ENCODE measurements at places on chromosomes 3 and 15.
A peak's percentile ranks its signal among the peaks of the same experiment; 100 is the strongest.

GRCh38 chr3:46576879-46577278 is 10.8 kb upstream of the LRRC2 start:
- DNase-seq, result no peak

- DNase-seq, result no peak
These were observed 345.2 kb downstream of the VPS13C start for GRCh38 chr15:61715082-61715481.

- no peak for DNase-seq
These were observed 379.1 kb downstream of the MCTP2 start for GRCh38 chr15:94610485-94610884.

GRCh38 chr3:72633121-72633520 is 215.1 kb downstream of the SHQ1 start:
- no peak for DNase-seq

- no peak for DNase-seq
These were observed 42.1 kb downstream of the MINAR1 start for GRCh38 chr15:79474252-79474651.

DNA sequence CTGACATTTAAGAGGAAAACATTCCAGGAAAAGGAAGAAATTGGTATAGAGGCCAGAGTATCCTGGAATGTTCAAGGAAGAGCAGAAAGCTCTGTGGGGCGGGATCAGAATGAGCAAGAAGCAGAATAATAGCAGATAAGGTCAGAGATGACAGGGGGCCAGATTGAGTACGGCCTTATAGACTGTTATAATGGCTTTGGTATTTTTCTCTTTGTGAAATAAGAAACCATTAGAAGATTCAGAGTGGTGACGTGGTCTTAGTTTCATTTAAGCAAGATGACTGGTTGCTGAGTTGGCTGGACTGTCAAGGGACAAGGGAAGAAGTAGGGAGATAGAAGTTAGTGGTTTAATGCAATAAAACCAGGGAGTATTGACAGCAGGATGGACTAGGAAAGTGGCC is 218.3 kb upstream of the SOX2 start:
- DNase-seq, result no peak

GRCh38 chr3:73070675-73071575 is 9.5 kb downstream of the EBLN2 start:
- peak; percentile 52 for DNase-seq

DNA sequence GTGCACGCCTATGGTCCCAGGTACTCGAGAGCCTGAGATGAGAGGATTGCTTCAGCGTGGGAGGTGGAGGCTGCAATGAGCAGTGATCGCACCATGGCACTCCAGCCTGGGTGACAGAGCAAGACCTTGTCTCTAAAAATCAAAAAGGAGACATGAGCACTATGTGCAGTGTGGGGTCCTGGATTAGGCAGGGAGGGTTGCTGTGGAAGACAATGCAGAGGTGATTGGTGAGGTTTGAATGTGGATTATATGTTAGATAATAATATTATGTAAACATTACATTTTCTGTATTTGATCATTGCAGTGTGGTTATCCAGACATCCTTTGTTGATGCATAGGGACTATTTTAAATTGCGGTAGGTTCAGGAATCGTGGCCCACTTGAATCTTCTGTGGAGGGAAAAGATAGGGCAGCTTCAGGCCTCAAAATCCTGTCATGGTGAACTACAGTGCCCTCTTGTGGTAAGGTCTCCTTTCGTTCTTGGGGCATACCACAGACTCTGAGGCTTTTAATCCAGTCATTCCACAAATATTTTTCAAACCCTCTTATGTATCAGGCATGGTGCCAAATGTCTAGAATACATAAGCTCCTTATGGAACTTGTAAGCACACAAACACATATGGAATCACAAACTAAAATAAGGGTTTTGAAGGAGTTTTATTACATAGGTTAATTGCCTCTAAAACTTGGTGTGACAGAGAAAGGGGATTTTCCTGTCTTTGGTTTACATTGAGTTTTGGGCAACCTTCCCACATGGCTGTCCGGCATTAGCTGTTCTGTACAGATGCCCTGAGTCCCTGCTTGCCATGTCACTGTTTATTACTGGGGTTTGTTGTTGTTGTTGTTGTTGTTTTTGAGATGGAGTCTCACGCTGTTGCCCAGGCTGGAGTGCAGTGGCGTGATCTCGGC is 37.7 kb downstream of the GPD1L start:
- DNase-seq, result peak; percentile 89

- no peak for DNase-seq
These were observed 609.1 kb upstream of the BCHE start for GRCh38 chr3:166446291-166446690.

DNA sequence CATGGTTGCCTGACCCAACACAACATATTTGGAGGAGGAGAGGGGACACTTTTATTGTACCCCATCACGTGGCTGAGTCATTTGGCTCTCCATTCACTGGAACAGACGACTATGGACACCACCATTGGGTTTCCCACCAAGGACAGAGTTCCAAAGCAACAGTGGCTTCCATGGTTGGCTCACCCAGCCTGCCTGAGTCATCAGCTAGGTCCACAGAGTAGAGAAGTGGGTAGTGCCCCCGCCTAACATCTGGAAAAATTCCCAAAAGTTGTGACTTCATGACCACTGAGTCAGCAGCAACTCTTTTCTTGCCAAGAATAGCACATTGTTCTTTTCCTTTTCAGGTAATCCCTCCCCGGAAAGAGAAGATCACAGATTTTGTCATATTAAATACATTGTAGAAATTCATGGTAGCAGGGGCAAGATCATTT is 3.0 kb upstream of the PPP1R2 start:
- peak; percentile 80 for DNase-seq

- DNase-seq, result no peak
These were observed 160.1 kb downstream of the FBLN2 start for GRCh38 chr3:13708871-13709595.

DNA sequence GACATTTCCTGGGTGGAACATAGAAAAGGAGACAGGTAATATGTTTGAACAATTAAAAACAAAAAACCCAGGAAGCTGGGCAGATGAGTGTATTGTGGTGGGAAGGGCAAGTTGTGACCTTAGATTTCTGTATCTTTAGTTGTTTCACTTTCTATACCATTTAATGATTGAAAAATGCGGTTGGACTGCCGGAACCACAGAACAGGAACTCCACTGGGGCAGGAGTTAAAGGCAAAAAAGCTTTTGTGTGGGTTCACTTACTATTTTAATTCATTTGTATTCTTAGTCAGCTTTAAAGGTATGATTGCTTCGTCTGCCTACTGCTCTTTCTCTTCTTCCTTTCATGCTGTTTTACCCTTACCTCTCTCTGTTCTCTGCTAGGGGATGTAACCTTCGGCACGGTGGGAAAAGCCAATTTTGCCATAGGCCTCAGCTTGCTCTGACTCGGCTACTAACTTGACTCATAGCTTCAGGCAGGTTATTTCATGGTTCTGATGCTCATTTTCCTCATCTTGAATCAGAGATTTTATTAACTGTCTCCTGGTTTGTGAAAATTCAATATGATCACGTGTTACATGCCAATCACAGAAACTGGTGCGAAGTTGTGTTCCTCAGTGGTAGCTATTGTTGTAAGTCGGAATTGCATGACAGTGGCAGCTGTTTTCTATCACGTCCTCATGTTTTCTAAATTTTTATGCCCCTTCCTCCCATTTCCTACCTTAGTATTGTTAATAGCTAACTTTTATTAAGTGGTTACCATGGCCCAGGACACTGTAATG is 1.6 kb upstream of the MCTP2 start:
- no peak for DNase-seq

GRCh38 chr15:57144448-57144847 is 226.0 kb downstream of the TCF12 start:
- DNase-seq, result no peak

GRCh38 chr3:132237652-132238032 is 79.6 kb upstream of the ACP3 start:
- no peak for DNase-seq

- no peak for DNase-seq
These were observed 47.1 kb upstream of the CADPS start for GRCh38 chr3:62922326-62922725.

DNA sequence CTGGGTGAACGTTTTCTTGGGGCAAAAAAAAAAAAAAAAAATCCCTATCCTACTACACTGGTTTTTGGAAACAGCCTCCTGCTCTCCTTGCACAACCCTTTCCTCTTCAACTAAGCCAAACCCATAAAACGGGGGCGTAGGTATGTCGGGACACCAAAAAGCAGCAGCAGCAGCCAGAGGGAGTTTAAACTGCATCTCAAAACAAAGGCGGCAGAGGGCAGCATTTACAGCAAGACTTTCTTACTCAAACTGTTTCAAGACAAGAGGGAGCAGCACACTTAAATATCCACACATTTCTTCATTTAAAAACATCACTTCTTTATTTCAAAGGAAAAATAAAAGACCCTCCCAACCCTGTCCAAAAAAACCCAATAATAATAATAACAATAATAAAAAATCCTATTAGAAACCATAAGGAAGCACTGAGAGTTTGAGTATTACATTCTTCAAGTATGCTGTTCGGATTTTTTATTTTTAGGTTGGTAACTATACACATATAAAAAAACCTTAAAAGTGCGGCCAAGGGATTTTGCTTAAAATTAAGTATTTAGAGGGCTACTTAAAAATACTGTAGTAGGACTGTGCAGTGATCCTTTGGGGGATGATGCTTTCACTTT is 43.9 kb upstream of the PLXND1 start:
- DNase-seq, result peak; percentile 71

DNA sequence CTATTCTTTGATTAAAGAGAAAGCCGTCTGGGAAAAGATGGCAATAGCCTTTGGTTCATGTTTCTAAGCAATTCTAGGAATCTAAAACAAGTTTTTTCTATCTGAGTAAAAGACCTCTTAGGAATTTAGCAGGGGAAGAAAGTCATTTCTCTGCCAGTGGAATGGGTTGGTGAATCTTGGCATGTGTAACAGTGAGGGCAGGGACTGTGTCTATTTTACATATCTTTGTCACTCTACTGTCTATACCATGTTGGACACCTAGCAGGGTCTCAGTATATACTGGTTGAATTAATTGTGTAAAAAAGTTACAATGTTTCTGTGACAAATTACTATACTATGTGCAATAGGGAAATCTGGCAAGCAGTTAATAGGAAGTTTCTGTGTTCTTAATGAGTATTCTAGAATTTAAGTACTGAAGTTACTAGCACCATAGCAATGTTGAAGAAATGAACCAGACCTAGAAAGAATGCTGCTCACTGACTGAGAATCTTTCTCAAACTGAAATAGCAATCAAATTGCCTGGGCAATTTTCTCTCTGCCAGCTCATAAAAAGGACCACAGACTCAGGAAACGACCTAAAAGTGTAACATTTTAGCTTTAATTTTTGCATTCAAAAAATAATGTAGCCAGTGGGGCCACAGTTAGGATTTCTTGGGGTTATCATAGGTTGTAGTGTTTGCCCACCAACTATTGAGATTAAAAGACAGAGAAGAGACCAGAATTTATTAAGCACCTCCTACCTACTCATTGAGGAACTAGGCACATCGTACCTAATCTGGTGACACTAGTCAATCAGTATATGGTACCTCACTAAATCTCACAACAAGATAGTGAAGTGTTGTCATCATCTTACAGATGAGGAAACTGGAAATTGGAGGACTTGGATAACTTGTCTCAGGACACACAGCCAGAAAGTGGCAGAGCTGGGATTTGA is 56.2 kb upstream of the LEKR1 start:
- DNase-seq, result no peak

- no peak for DNase-seq
These were observed 71.3 kb upstream of the SLCO3A1 start for GRCh38 chr15:91782221-91782620.

GRCh38 chr15:92906563-92907081 is 6.5 kb downstream of the CHD2 start:
- no peak for DNase-seq

- DNase-seq, result no peak
These were observed 152.1 kb downstream of the NEK10 start for GRCh38 chr3:27216955-27217552.

- no peak for DNase-seq
These were observed 593 bp upstream of the RSL24D1 start for GRCh38 chr15:55197362-55197705.

GRCh38 chr3:49417516-49418120 is 4.7 kb downstream of the AMT start:
- no peak for DNase-seq

DNA sequence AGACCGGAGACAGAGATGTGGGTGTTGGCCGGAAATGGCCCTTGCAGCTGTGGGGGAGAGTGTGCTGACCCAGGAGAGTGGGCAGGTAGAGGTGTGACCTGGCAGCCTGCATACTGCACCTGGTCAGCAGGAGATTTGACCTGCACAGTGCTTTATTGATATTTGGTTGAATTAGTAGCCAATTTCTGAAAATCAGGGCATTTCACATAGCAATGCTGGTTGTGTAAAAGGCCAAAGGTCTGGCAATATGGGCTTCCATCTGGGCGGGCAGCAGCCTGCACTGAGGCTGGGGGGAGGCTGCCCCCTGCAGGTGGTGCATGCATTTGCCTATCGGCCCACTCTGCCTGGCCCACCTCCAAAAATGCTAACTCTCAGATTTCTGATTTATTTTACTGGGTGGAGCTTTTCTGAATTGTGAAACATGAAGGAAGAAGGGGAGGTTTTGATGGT is 9.4 kb upstream of the MGLL start:
- peak; percentile 42 for DNase-seq

DNA sequence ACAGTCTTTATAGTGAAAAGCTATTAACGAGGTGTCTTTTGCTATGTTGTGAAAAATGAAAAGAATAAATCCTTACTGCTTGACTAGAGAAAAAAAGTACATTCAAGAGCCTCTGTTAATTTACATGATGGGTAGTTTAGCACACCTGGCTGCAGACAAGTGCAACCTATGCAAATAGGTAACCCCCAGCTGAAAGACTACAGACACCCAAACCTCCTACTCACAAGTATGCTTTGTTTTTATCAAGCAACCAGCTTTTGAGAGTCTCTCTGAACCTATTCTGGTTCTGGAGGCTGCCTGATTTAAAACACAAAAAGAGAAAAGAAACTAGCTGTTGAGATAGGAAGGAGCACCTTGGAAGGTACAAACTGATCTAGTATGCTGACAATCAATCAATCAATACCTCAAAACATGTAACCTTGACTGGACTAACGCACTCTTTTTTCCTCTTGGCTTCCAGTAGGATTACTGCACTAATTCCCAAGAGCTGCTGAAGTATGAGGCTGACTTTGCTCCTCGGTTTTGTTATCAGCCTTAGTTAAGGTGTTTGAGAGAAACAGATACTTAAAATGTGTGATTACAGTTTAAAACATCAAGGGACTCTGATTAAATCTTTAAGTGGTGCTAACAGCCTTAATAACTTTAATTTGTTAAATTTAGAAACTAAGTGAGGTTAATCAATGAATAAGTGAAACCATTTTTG is 63.6 kb downstream of the OSBPL10 start:
- no peak for DNase-seq

DNA sequence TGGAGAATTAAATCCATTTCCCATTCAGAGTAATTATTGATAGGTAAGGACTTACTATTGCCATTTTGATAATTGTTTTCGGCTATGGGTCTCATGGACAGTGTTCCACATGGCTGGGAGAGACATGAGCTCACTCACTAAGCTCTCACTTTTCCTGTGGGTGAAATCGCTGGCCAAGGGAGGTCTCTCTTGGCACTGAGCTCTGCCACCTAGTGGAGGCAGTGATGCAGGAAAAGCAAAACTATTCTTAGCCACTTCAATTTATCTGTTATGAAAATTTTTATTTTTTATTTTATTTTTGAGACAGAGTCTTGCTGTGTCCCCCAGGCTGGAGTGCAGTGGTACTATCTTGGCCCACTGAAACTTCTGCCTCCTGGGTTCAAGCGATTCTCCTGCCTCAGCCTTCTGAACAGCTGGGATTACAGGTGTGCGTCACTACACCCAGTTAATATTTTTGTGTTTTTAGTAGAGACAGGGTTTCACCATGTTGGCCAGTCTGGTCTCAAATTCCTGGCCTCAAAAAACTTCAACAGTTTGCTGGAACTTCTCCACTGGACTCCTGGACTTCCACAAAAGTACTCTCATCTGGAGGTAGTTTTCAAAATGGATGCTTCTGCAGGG is 4.7 kb upstream of the RNF13 start:
- DNase-seq, result peak; percentile 65

Data from fibroblast of the conjunctiva (primary cell).